HCT116 (cell line): ENCODE measurements at places on chromosomes 13 and 19. TPM values are rescaled to one million over a fixed set of nuclear protein-coding genes. Genes with fewer than 3 reads are reported as not detected.

The ZNF653 gene
- 16.1 TPM for total RNA-seq

The DENND1C gene
- total RNA-seq, result 0.54 TPM

The ZNF556 gene
- not detected for total RNA-seq

The CFAP97D2 gene
- total RNA-seq, result not detected

The CEACAM6 gene
- 0.59 TPM for total RNA-seq

The SCN1B gene
- 6.6 TPM for total RNA-seq

The METTL21C gene
- not detected for total RNA-seq
